ENCODE measurements at places on chromosomes 16 and 17.

DNA sequence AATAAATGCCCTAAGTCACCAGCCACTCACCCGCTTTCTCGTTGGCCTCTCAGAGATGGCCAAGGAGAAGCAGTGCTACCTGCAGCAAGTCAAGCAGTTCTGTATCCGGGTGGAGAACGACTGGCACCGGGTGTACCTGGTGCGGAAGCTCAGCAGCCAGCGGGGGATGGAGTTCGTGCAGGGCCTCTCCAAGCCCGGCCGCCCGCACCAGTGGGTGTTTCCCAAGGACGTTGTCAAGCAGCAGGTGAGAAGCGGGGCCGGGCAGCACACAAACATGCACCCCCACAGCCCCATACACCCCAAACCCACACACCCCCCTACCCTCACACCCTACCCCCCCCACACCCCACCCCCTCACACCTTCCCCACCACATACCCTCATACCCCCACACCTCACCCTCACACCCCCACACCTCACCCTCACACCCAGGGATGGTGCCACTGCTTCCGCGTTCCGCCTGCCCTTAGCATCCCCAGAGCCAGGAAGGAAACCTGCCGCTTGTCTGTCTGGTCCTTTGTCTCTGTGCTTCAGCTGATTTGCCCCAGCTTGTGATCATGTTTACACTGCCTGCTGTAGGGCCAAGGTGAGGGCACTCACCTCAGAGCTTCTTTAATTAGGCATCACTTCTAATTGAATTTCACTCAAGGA lies 41.9 kb upstream of the ENDOV start:
- no peak for DNase-seq

DNA sequence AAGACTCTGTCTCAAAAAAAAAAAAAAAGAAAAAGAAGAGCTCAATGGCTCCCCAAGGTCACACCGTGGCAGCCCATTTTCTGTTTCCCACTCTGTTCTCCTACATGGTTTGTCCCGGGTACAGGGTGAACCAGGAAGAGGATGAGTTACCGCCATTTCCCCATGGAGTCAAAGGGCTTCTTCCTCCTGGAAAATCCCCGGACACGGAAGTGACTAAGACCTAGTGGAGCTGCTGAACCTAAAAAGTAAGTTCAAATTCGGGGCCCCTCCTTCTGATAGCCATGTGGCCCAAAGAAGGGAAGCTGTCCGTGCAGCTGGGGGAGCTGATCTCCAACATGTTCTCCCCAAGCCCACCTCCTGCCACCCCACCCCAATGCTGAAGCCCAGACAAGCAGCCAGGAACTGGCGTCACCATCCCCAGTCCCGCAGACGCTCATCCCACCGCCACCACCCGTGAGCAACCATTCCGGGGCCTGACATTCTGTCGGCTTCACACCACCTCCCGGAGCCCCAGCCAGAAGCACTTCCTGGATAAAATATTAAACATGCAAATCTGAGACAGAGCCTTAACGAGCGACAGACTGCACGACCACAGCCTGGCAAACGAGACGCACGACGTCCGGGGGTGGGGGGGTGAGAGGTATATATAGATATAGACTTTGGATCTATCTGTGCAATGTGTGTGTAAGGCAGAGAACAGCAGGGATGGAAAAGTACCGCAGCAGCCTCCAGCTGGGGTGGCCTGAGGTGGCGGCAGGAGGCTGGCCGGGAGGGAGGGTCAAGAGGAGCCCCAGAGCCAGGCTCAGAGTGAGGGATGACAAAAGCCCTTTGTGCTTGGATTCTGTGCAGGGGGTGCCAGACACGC lies 17.6 kb downstream of the EPOP start:
- DNase-seq: peak; percentile 99

DNA sequence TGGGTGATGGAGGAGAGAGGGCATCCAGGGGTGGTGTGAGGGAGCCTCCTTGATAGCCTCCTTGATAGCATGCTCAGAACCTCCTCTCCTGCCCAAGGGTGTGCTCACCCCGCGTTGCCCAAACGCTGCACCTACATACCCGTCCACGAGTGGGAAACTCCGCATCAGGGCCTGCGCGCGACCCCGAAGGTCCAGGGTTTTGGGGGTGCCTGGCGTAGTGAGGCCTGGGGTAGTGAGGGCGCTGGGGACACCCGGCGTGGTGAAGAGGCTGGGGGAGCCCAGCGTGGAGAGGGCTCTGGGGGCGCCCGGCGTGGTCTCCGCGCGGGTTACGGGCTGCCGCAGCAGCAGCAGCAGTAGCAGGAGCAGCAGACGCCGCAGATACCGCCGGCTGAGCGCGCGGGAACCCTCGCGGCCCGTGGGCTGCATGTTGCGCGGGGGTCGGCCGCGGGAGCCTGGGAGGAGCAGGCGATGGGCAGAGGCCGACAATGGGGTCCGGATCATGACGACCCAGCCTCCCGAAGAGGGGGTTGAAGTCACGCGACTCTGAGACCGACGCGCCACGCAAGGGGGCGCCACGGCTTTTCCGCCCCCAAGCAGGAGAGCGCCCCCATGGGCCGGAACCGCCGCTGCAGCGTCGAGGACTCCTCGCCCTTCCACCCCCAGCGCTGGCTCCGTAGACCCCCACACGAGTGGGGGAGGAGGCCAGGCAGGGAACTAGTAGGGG lies at the start of gene DPEP3:
Gene DPEP3, minus strand, starts transcription at position 545 of the 724 bp plus-strand sequence. Its CDS starts 119 bp downstream, at position 426.
- DNase-seq: no peak

DNA sequence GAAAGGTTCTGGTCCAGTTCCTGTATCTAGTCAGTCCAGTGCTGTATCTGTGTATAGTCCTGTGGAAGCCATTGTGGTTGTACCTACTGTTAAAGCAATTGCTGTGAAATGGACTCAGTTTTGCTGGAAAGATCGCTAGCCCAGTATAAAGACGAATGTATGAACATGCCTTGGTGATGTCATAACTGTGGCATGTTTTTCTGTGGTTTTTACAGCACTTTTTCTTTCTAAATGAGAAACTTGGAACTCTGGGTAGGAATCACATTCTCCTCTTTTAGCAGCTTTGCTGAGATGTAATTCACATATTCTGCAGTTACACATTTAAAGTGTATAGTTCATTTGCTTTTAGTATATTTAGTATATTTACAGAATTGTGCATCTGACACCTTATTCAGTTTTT lies 58.1 kb downstream of the MAP2K4 start:
- DNase-seq: no peak

GRCh38 chr16:61214780-61215179 lies 821.5 kb downstream of the CDH8 start:
- DNase-seq: no peak

DNA sequence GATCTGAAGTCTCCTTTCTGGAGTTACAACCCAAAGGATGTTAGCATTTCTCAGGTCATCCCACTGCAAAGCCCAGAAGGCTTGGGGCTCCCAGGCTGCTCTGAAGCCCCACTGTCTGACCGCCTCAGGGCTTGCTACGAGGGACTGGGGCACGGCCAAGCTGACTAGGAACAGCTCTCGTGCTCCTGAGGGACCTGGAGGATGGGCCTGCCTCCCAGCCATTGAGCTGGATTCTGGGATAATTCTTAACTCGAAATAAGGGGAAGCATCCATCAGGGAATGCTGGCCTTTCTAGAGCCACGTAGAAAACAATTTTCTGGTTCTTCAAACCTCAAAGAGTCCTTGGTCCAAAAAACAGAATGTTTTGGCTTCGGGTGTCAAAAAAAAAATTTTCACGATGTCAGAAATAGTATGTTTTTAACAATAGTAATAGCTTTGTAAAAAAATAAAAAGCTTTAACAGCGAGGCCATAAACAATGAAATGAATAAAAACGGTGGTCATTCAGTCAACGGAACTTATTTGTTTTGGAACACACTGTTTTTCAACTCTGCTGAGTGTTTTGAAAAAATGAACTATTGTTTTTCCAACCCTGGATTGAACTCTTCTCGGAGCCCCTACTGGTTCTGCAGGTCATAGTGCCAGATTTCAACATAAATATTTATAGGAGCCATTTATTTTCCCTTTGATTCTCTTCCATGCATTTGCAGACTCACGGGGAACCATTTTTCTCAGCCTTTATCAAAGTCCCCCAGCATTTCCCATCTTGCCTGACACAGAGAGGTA lies 16.4 kb upstream of the HERPUD1 start:
- DNase-seq: no peak

DNA sequence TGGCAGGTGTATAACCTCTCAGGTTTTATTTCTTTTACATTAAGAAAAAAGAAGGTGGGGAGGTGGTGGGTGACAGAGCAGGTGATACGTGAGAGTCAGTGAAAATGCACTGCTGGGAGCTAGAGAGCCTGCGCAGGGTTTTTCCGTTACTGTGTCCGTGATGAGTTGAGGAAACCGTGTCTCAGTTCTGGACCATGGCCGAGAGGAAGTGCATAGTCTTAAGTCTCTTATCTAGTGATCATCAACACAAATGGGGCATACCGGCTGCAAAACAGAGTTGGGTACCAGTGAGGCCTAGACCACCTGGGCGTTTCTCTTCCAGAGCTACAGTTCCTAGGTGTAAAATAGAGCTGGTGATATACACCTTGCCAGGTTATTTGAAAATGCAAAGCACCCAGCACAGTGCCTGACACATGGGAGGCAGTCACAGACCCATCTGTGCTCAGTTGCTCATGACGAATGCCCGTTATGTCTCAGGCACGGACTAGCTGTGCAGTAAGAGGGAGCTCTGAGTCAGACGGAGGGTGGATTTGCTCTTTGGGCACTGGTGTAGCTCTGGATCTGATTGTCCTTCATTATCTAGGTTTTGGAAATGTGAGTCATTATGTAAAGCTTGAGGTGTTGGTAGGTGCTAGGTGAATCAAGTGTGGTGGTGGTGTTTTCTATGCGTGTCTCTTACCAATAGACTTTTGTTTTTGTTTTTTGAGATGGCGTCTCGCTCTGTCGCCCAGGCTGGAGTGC lies 60.9 kb downstream of the RPTOR start:
- peak; percentile 50 for DNase-seq

GRCh38 chr16:48157794-48158193 lies 2.0 kb upstream of the ABCC12 start:
- no peak for DNase-seq

GRCh38 chr16:69924777-69925191 lies 26.4 kb upstream of the CLEC18A start:
- DNase-seq: peak; percentile 63

GRCh38 chr17:32546031-32546444 lies 59.2 kb downstream of the CDK5R1 start:
- DNase-seq: no peak

GRCh38 chr16:8795818-8796217 lies 1.6 kb downstream of the TMEM186 start:
- DNase-seq: no peak

GRCh38 chr17:62937606-62938005 lies 28.4 kb upstream of the TANC2 start:
- no peak for DNase-seq

DNA sequence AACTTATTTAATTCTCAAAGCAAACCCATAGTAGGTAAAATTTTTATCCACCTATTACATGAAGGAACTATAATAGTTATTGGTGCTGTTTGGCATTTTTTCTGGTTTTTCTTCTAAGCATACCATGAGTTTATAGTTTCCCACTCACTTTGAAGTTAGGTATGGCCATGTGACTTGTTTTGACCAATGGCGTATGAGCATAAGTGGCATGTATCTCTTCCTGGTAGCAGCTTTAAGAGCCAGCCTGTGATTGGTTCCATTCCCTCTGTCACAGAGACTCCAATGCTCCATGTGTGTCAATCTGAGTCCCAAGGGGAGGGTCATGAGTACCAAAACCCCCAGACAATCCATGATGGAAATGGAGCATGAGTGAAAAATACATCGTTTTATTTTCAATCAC lies 282.9 kb upstream of the N4BP1 start:
- no peak for DNase-seq

DNA sequence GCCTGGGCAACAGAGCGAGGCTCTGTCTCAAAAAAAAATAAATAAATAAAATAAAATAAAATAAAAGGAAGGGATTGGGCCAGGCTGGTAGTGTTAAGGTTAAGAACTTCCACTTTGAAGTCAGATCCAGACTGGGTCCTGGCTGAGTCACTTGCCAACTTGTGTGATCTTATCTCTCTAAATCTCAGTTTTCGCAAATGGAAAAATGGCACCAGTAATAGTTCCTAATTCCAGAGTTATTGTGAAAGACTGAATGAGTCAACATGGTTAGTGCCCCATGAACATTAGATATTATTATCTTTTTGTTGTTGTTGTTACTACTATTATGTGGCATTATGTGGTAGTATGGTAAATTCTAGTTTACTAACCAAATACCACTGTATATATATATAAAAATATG lies 188.0 kb upstream of the AXIN2 start:
- DNase-seq: peak; percentile 65

- DNase-seq: no peak
Observed at GRCh38 chr17:37025847-37026530, 77.2 kb downstream of the AATF start.

GRCh38 chr17:56597495-56597990 lies 4.0 kb downstream of the NOG start:
- no peak for DNase-seq

- no peak for DNase-seq
Observed at GRCh38 chr16:86520317-86521210, 10.2 kb downstream of the FOXF1 start.

- peak; percentile 12 for DNase-seq
Observed at GRCh38 chr17:31216031-31216751, 80.8 kb downstream of the OMG start.

DNA sequence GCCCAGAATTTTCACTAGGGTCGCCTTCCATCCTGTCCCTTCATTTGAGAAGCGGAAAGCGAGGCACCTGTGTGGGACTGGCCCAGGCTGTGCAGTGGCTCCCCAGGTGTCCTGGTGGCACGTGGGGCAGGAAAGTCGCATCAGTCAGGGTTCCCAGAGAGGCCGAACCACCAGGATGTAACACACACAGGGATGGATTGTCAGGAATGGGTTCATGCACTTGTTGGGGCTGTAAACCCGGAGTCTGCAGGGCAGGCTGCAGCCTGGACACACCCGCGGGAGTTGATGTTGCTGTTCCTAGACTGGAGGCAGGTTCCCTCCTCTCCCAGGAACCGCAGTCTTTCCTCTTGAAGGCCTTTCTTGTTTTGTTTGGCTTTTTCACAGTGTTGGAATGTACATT lies 30.7 kb upstream of the RPTOR start:
- no peak for DNase-seq

DNA sequence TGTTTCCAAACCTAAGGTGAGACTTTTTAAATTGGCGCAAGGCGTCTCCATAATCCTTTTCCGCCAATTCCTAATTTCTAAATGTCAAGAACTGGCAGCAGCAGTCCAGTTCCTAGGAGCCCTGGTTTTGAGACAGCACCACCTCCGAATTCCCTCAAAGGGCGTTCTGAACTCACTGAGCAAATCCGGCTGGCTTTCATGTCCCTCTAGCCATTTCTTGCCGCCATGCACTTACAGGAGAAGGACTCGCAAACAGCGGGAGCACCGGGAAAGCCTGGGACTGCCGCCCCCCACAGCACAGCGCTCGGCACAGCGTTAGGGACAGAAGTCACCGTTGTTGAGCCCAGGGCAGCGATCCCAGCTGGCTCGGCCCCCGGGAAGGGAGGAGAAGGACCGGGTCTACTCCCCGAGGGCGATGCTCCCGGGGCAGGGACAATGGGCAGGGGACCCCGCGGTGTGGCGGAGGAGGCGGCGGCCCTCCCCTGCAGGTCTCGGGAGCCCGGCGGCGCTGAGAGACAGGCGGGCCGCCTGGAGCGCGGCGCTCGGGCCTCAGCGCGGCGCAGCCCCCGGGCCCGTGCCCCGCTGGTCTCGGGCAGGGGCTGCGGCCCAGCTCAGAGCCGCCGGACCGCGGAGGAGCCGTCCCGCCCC lies 545 bp downstream of the ARHGAP17 start:
- peak; percentile 59 for DNase-seq

- no peak for DNase-seq
Observed at GRCh38 chr16:80614908-80615671, 74.3 kb downstream of the DYNLRB2 start.
